ENCODE measurements at places on chromosomes 7 and 10.
A peak's percentile ranks its signal among the peaks of the same experiment; 100 is the strongest.

DNA sequence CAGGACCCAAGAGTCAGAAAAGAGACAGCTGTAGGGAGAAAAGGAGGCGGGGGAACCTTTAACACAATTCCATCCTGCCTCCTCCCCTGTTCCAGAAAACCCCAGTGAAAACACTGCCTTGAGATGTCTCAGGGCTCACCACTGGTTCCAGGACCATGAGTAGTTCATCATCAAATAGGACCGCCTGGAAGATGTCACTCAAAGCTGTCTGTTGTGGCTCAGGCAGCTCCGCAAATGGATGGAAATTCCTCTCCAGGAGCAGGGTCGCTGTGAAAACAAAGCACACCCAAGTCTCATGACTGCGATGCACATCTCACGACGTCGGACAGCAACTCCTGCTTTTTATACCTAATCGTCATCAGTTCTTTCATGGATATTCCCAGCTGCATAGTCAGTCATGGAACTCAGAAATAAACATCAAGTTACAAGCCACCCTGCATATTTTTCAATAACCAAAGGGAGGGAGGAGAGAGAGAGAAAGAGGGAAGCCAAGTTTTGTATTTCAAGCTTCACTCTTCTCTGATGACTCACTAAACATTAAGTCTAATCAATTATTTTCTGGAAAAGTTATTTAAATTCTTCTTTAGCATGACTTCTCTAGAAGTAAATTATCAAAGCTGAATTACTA, 49.2 kb downstream of the GSDME start:
- no peak for DNase-seq

DNA sequence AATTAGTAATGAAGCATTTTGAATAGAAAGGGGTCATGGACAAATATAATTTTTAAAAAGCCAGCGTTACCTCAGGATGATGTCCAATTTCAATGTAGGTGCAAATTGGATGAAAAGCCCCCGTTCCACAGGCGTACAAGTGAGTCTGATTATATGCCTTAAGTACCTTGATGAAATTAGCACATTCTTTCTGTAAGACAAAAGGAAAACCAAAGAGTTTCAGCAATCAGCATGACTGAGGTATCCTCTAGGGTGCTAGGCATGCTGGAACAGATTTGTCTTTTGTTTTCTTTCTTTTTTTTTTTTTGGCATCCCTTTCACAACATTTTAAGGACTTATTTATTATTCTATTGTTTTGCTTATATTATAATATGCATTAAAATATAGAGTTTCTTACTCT, 84.2 kb downstream of the SEMA3A start:
- DNase-seq: no peak

DNA sequence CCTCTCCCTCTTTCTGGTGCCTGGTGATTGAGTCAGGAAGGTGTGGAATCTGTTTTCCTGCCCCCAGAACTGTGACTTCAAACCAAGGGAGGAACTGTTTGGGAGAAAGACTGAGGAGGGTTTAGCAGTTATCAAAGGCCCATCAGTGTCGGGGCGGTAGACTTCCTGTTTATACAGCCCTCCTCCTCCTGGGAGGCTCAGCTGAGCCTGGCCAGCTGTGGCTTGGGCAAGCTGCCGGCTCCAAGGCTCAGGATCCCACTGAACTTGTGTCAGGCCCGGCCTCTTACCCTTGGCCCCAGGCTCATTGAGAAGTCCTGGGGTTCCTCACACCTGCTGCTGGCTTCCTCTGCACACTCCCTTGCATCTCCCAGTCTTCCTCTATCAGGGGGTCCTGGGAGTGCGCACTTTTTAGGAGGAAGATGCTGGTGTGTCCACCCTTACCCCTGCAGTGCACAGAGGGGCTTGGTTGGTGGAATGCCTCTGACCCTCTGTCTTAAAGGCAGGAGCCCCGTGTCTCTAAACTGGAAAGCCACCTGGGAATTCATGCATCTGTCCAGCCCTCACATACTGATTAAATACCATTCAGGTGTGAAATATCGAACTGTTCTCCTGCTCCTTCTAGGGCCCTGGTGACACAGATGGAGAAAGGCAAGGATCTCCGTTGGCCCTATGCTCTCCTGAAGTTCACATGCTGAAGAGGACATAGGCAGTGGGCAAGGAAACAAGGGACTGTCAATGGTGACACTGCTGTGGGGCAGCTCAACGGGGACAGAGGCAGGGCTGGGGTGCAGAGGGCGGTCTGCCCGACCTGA, 32.4 kb downstream of the CXCL12 start:
- peak; percentile 33 for DNase-seq

DNA sequence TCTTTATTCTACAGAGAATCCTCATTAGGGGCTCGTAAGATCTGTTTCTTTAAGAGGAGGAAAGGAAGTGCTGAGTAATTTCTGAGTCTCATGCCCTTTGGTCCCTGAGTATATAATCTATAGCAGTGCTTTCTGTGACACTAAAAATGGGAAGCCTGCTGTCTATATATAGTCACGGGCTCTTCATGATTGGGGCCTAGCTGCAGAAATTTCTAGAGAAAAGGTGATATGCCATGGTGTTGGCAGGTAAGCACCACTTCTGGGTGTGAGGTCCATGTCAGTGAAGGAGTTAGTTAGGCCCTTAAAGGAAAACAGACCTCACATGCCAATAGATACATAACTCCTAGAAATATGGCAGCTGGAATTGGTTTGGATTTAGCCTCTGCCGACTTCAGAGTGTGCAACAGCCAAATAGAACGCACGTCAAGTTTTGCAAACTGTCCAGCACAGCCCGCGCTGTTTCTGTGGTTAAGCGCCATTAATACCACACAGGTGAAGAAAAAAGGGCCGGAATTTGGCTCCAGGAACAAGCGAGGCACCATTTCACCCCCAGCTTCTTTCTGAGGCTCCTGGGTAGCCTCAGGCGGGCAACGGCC, 123.2 kb downstream of the TACC2 start:
- DNase-seq: no peak

- DNase-seq: no peak
These were observed 153.7 kb downstream of the NRBF2 start for GRCh38 chr10:63286754-63287264.

- no peak for DNase-seq
These were observed 304.6 kb upstream of the NRG3 start for GRCh38 chr10:81570349-81570748.

All from DMS 273 treated with DMSO at 0.1 percent for 48 hours (cell line).